ENCODE measurements at places on chromosomes 12 and 14. TPM values are rescaled to one million over a fixed set of nuclear protein-coding genes. Genes with fewer than 3 reads are reported as not detected.

GRCh38 chr12:85036733-85037132 is 582 bp downstream of the LRRIQ1 start:
- no peaks in the 10 kb centered on the region for H3K4me1 ChIP-seq
- H3K36me3 ChIP-seq: no peaks in the 10 kb centered on the region
- DNase-seq: no peak
- H3K27me3 ChIP-seq: peaks cover 4% of the 10 kb centered on the region
- peak overlapping the region; percentile 39 for H3K4me3 ChIP-seq

DNA sequence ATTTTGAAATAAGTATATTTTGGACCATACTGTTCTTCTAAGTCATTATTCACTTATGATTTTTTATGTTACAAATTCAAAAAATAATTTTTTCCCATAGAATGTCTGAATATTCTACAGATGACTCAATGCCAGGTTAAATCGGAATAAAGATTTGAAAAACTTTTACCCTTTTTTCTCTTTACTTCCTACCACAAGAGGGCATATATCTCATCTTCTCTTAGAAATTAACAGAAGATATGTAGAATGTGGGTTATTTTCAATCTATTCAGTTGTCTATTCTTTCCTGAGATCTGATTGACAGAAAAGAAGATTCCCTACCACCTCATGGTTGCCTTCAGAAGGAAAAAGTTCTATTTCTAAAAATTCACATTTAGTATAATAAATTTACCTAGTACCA is 53.0 kb upstream of the KITLG start:
- H3K27ac ChIP-seq: no peak overlapping the region
- H3K27me3 ChIP-seq: no peaks in the 10 kb centered on the region
- H3K36me3 ChIP-seq: no peaks in the 10 kb centered on the region
- H3K4me1 ChIP-seq: no peaks in the 10 kb centered on the region
- DNase-seq: no peak
- H3K4me3 ChIP-seq: no peak overlapping the region

GRCh38 chr12:57613427-57614109 is 2.3 kb downstream of the ARHGEF25 start:
- no peaks in the 10 kb centered on the region for H3K36me3 ChIP-seq
- H3K27ac ChIP-seq: no peak overlapping the region
- DNase-seq: peak; percentile 9
- H3K27me3 ChIP-seq: no peaks in the 10 kb centered on the region
- no peaks in the 10 kb centered on the region for H3K4me1 ChIP-seq

DNA sequence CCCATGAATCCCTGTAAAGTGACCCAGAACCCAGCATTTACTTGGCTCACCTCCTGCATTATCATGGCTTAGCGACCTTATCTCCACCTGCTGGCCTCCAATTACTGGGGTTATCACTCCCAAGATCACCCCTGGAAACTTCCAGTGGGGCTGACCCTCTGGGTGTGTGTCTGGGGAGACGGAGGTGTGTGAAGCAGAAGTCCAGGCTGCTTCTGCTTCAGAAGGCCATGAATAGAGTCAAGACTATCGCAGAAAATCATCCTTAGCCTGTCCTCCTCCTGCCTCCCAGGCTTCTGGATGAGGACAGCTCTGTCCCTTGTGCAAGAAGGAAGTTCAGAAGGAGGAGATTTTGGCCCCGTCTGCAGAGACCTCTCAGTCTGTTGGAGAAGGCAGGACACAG is 408 bp upstream of the KRT72 start:
- H3K27me3 ChIP-seq: no peaks in the 10 kb centered on the region
- no peak for DNase-seq

DNA sequence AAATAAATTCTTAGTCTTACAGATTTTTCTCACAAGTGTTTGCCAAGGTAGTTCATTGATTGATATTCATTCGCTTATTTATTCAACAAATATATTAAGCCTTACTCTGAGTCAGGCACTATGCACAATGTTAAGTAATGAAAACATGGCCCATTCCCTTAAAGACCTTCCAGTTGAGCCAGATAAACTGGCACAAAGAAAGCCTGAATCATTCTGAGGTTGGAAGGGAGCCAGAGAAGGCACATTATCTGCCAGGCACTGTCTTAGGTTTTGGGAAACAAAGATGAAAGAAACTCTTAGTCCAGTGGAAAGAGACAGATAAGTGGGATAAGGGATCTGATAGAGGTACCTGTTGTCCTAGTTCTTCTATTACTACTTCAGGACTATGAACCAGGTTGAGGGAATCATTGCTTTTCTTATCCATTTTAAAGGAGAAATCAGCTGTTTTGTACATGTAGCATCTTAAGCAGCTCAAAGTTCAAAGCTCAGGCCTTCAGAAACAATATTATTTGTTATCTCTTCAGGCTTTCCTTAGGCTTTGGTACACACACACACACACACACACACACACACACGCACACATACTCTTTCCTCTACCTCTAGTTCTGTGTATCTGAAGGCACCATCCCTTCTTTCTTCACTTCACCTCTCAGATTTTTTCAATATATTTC is 27.0 kb downstream of the PDE6H start:
- H3K27me3 ChIP-seq: no peaks in the 10 kb centered on the region
- DNase-seq: peak; percentile 35
- H3K36me3 ChIP-seq: no peaks in the 10 kb centered on the region
- no peak overlapping the region for H3K4me3 ChIP-seq
- no peaks in the 10 kb centered on the region for H3K4me1 ChIP-seq

GRCh38 chr14:85040046-85040685 is 489.8 kb upstream of the FLRT2 start:
- no peaks in the 10 kb centered on the region for H3K27me3 ChIP-seq
- no peak for DNase-seq
- H3K36me3 ChIP-seq: no peaks in the 10 kb centered on the region

GRCh38 chr14:59284059-59284458 is 95.6 kb downstream of the DAAM1 start:
- H3K4me1 ChIP-seq: no peaks in the 10 kb centered on the region
- H3K27me3 ChIP-seq: no peaks in the 10 kb centered on the region
- H3K27ac ChIP-seq: no peak overlapping the region
- no peak overlapping the region for H3K4me3 ChIP-seq
- H3K36me3 ChIP-seq: no peaks in the 10 kb centered on the region

GRCh38 chr14:103104654-103105452 is 10.3 kb downstream of the EXOC3L4 start:
- no peak overlapping the region for H3K4me3 ChIP-seq
- H3K36me3 ChIP-seq: no peaks in the 10 kb centered on the region
- H3K4me1 ChIP-seq: no peaks in the 10 kb centered on the region
- H3K27ac ChIP-seq: no peak overlapping the region
- peaks cover 17% of the 10 kb centered on the region for H3K27me3 ChIP-seq
- no peak for DNase-seq

DNA sequence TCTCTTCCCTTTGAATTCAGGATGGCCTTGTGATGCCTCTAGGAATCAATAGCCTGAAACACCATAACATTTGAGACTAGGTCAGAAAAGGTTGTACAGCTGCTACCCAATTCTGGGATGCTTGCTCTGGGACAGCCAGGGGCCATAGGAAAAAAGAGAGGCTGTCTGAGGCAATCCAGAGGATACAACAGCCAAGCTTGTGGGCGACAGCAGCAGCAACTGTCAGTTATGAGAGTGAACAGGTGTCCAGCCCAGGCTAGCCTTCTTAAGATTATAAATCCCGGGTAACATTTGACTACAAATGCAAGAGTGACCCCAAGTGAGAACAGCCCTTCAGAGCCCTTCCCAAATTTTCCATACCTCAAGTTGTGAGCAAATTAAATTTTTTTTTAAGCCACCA is 11.1 kb downstream of the DCN start:
- no peak overlapping the region for H3K4me3 ChIP-seq
- no peaks in the 10 kb centered on the region for H3K36me3 ChIP-seq
- no peaks in the 10 kb centered on the region for H3K27me3 ChIP-seq
- peak overlapping the region; percentile 97 for H3K27ac ChIP-seq
- H3K4me1 ChIP-seq: no peaks in the 10 kb centered on the region
- DNase-seq: no peak

DNA sequence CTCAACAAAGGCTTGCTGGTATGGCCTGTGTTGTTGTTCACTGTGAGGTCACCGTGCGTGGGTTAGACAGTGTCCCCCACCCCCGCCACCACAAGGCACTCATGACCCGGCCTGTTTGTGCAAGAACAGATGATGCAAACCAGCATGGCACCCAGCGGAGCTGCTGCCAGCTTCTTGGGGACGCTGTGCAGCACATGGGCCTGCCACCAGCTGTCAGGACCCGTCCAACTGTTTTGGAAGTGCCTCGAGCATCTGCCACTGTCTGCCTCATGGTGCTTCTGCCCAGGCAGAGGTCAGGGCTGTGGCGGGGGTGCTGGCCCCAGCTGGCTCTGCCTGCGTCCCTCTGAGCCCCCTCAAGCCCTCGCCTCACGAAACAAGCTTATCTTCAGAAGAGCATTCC is 1.5 kb downstream of the ASB2 start:
- no peaks in the 10 kb centered on the region for H3K36me3 ChIP-seq
- no peaks in the 10 kb centered on the region for H3K27me3 ChIP-seq
- H3K27ac ChIP-seq: peak overlapping the region; percentile 92
- peaks cover 11% of the 10 kb centered on the region for H3K4me1 ChIP-seq
- peak overlapping the region; percentile 45 for H3K4me3 ChIP-seq

DNA sequence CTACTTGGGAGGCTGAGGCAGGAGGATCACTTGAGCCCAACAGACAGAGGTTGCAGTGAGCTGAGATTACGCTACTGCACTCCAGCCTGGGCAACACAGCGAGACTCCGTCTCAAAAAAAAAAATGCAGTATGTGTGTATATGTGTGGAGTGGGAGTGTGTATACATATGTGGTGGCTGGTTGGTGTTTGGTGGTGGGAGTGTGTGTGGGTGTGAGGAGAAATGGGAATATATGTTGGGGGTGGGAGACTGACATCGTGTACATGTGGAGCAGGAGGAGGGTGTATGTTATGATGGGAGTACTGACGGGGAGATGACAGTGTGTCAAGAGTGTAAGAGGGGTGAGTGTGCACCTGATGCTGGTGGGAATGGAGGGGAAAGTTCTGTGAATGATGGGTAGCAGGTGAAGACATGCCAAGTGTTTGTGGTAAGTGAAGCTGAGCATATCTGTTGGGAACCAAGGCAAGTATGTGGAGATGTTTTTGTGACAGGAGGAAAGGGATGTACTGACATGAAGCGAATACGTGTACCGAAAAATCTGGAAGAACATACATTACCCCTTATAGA is 4.2 kb downstream of the PNMA1 start:
- H3K27ac ChIP-seq: no peak overlapping the region
- H3K4me1 ChIP-seq: no peaks in the 10 kb centered on the region
- no peaks in the 10 kb centered on the region for H3K27me3 ChIP-seq
- H3K4me3 ChIP-seq: no peak overlapping the region
- no peaks in the 10 kb centered on the region for H3K36me3 ChIP-seq

DNA sequence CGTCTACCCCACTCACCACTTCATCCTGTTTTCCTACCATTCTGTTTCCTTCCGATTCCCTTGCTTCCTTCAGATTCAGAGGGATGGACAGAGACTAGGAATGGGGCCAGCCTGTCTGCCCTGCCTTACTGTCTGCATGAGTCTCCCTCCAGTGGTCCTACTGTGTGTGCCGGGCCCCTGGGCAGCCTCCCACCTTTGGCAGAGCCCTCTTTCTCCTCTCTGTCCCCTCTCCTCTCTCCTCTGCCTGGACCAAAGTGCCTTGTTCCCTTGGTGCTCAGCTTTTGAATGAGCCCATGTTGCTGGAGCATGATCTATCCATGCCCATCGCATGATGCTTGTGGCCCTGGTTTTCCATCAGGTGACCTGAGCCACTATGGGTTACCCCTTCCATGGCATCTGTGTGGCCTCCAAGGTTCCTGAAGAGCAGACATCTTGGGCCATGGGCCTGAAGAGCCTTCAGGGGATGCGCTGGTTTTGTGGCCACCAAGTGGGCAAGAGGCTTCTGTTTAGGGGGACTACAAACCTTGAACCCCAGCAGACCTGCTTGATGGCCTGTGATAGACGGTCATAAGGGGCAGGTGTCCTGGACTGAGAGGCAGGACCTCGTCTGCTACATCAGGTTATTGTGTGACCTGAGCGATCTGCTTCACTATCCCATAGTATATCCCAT is 54.2 kb upstream of the BCL11B start:
- DNase-seq: no peak
- H3K4me1 ChIP-seq: no peaks in the 10 kb centered on the region
- no peak overlapping the region for H3K4me3 ChIP-seq
- no peaks in the 10 kb centered on the region for H3K27me3 ChIP-seq
- no peaks in the 10 kb centered on the region for H3K36me3 ChIP-seq

GRCh38 chr12:6091786-6092566 is 32.5 kb downstream of the VWF start:
- H3K4me3 ChIP-seq: no peak overlapping the region
- H3K27ac ChIP-seq: no peak overlapping the region
- no peaks in the 10 kb centered on the region for H3K36me3 ChIP-seq
- no peak for DNase-seq
- H3K27me3 ChIP-seq: no peaks in the 10 kb centered on the region

- H3K4me3 ChIP-seq: no peak overlapping the region
- no peak for DNase-seq
- no peaks in the 10 kb centered on the region for H3K36me3 ChIP-seq
Observed at GRCh38 chr12:32053881-32054624, 52.6 kb upstream of the BICD1 start.

- H3K4me3 ChIP-seq: no peak overlapping the region
- H3K27me3 ChIP-seq: no peaks in the 10 kb centered on the region
- no peak for DNase-seq
- no peak overlapping the region for H3K27ac ChIP-seq
- H3K36me3 ChIP-seq: no peaks in the 10 kb centered on the region
- H3K4me1 ChIP-seq: no peaks in the 10 kb centered on the region
Observed at GRCh38 chr12:19654650-19655376, 215.5 kb downstream of the AEBP2 start.

DNA sequence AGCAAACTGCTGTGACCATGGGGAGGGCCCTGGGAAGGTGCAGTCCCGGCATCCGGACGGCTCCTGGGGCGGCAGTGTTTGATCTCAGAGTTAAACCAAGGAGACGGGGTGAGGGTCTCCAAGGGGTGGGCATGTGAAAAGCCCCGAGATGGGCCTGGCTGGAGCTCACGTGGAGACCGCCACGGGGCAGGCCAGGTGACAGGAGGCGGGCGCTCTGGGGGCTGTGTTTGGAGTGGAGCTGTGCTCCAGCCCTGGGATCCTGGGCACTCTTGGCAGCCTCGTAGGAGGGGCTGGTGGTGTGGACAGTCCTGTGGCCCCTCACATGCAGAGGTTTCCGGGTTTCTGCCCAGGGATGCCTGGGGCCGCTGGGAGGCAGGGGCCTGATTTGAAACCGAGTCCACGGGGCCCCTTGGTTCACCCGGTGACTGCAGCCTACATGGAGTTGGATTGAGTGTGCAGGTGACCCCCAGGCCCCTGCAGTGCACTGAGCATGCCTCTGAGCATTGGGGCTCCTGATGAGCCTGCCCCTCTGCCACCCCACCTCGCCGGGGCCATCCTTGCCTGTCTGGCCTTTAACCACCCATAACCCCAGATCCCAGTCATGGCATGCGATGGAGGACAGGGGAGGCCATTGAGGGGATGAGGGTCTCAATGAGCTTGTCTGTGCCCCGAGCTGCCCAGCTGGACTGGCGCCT is 8.4 kb downstream of the KIF26A start:
- no peaks in the 10 kb centered on the region for H3K36me3 ChIP-seq
- H3K27me3 ChIP-seq: no peaks in the 10 kb centered on the region
- no peak overlapping the region for H3K4me3 ChIP-seq
- no peak overlapping the region for H3K27ac ChIP-seq
- DNase-seq: no peak

The NKX2-8 gene
- total RNA-seq: not detected

The FZD10 gene
- 1.4 TPM for total RNA-seq

The TMTC1 gene
- 75.0 TPM for total RNA-seq

The FOXG1 gene
- not detected for total RNA-seq

The JKAMP gene
- total RNA-seq: 49.4 TPM

The FOXJ2 gene
- total RNA-seq: 7.9 TPM

The B3GNT4 gene
- total RNA-seq: not detected

The MYF5 gene
- not detected for total RNA-seq

Measured in uterus (tissue), 4 donors.